ENCODE measurements at places on chromosomes 7 and 10.

DNA sequence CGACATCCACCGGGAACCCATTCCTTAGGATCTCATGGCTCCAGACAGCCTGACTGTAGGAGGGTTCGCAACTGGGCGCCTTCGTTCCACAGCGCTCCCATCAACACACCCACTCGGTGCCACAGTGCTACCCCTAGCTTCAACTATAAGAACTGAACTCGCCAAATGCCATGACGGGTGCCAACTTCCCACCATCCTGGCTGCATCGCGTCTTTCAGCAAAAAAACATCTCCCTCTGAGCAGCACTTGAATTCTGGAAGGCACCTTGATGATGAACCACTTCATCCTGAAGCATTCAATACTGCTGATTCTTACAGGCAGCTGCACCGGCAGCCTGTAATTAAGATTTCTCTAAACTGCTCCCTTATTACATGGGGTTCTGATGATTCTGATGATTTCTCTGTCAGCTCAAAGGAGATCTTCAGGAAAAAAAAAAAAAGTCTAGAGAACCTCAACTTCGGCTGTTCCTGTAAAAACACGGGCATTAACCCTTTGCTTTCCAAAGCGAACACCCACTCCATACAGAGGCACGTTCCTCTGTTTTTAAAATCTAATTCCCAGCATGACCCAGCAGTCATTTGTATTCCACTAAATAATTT is 1.3 kb downstream of the CYTH3 start:
- peak; percentile 44 for DNase-seq

DNA sequence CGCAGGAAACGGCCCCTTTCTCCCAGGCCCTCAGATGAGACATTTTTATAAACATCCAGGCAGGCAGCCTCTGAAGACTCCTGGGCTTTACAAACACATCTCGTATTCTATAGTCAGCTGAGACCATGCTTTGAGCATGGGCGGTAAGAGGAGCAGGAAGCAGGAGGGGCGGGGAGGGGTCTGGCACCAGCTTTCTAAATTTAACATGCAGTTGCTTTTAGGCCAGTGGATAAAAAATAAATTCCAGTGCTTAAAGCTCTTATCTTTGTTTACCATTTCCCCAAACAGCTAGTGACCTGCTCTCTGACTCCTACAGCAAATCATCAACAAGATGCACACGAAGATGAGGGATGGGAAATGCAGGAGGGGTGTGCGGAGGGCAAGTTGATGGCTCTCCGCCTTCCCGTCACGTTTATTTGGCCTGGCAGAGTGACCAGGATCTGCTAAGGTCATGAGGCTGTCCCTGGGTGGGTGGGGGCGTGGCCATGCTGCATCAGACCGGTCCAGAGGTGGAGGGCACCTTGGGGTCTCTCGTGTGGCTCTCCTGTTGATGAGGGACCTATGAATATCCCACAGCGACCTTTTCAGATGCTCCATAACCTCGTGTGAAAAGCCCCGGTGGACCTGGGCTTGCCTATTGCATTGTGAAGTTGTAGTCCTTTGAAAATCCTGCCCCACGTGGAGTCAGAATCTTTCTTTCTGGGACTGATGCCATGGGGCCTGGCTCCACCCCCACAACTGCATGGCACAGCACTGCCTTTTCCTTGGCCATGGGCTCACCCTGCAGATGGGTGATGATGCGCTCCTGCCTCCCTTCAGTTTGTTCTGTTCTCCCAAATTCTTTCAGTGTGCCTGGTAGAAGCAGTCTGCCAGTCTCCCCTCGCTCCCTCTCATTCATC is 67.5 kb downstream of the PARP12 start:
- DNase-seq: no peak

DNA sequence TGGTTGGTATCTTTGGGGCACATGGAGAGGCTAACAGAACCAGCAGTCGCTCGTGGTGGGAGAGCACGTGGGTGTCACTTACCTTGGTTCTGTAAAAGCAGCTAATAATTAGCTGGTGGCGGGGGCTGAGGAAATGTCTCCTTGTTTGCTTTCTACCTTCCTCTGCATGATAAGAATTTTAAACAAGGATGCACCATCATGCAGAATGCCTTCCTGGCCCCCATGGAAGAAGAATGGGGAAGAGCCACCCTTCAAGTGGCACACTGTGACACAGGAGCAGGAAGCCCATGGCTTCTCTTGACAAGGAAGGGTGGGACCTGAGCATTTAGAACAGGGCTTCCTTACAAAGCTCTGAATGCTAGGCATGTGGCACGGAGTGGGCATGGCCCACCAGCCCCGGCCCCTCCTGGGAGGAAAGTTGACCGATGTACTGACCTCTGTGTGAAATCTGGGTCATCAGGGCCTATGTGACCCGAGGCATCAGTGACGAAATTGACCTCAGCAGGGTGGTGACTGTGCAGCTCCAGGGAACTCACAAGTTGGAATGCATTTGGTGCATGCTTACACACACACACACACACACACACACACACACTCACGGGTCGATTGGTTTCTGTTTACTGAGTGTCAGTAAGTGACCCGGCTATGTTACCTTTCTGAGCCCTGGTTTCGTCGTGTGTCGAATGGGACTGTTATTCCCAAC is 116.9 kb upstream of the ANLN start:
- DNase-seq: no peak

DNA sequence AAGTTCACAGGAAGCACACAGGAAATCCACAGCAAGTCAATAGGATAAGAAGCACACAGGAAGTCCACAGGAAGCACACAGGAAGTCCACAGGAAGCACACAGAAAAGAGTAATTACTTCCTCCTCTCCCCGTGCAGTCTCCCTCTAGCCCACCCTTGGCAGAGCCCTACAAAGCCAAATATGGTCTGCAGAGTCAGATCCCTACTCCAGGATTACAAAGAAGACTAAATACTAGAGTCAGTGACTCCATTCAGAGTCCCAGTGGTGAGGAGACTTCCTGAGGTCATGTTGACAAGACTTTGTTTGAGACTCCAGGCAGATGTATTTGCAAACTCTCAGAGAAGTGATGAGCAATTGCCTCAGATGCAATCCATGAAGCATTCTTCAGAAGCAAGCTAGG is 398.6 kb upstream of the AUTS2 start:
- DNase-seq: no peak

DNA sequence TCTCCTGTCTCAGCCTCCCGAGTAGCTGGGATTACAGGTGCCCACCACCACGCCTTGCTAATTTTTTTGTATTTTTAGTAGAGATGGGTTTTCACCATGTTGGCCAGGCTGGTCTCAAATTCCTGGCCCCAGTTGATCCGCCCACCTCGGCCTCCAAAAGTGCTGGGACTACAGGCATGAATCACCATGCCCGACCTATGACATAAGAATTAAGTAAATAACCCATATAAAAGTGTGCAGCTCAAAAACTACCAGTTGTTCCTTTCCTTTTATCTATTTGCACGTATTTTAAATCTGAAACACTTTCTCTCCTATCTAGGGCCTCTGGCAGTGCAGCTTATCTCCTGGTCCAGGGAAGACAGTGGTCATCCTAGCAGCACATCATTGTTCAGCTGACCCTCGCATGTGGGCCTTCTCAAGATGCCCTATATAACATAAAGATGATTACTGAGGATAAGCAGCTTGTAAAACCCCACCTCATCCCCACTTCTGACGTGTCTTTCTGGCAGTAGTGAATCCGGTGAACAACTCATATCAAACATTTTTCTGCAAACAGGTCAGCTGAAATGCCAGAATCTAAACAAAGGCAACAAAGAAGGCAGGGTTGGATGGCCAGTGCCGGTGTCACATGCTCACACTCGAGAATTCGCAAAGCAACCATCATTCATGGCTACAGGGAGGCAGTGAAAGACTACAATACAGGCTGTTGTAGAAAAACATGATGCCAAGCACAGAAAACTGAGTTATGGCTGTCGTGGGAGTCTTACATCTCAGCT is 36.0 kb upstream of the KCNIP2 start:
- no peak for DNase-seq

DNA sequence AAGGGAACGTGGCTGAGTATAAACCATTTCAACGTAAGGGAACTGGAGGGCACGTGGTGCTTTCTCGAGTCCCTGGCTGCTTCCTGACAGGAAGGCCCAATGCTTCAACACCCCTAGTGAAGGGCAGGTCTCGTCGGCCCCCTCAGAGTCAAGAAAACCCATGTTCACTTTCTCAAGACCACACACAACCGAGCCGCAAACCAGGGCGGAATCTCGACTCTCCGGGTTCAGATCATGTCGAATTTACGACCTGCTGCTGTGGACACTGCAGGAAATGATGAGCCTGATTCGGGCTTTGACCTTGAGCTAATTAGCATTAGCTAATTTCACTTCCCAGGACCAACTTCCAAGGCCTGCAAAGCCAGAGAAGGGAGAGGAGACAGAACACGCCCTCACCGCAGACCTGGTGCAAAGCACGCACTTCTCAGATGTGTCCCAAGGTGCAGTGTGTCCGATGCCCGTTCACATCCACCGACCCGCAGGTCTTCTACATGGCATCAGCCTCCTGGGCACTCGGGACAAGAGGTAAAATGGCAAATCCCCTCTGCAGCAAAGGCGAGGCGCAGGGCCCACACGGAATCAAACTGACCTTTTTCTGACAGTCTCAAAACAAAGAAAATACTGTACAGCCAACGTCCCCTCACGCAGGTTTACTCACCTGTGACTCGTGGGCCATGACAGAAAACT is 94.7 kb downstream of the DIP2C start:
- DNase-seq: no peak

DNA sequence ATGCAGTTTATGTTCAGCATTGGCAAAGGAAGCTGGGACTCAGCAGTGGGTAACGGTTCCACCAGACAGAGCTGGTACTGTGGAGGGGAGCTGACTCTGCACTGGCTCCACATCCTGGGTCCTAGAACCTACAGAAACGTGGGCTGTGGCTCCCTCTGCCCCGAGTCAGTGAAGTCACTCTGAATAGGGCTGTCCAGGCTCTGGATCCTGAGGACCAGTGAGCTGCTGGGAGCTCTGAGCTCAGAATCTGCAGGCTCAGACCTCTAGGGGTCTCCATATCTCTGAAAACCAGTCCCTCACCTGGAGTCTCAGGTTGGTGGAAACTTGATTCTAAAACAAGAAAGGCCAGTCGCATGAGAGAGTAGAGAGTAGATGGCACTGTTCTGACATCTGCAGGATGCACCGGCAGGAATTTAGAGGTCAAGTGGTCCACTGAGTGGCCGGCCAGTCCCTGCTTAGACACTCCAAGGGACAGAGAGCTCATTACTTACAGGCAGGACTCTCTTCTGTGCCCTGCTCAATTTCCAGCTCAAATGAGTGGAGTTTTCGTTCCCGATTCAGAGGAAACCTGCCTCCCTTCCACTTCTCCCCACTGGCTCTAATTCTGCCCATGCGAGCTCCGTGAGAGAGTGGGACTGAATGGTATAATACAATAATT is 18.6 kb downstream of the NPFFR1 start:
- DNase-seq: no peak

- DNase-seq: no peak
Measured at GRCh38 chr7:158252837-158253669, 334.6 kb downstream of the PTPRN2 start.

DNA sequence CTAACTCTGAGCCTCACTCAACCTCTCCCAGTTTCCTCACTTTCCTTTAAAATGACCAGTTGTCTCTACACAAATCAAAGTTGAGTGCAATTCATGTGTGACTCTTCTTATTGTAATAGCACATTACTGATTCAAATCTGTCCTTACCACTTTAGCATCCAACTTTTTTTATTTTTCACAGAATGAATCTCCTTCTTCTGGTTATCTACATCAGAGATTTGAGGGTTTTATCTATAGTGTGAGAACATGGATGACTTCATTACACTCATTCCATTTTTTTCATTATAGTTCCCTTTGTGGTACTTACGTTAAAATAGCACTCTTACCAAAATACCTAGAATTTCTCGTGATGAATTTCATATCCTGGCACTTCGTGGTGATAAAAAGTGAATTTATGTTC is 43.3 kb downstream of the RTKN2 start:
- no peak for DNase-seq

GRCh38 chr7:118194571-118194970 is 10.6 kb downstream of the LSM8 start:
- DNase-seq: no peak

DNA sequence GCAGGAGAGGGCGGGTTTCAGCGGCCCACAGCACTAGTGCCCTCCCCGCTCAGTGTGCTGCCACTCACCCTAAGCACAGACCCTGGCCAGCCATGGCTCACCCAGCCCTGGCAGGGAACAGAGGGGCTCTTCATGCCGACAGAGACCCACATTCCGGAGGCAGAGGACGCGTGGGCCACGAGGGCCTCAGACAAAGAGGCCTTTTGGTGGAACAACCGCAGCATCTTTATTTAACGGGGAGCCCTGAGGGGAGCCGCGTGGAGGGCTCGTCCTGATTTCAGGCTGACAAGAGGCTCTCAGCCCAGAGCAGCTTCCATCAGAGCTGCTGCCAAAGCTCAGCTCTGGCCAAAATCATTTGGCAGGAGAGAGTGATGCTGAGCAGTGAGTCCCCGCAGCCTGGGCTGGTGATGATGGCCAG is 127.8 kb downstream of the SH3PXD2A start:
- DNase-seq: no peak

DNA sequence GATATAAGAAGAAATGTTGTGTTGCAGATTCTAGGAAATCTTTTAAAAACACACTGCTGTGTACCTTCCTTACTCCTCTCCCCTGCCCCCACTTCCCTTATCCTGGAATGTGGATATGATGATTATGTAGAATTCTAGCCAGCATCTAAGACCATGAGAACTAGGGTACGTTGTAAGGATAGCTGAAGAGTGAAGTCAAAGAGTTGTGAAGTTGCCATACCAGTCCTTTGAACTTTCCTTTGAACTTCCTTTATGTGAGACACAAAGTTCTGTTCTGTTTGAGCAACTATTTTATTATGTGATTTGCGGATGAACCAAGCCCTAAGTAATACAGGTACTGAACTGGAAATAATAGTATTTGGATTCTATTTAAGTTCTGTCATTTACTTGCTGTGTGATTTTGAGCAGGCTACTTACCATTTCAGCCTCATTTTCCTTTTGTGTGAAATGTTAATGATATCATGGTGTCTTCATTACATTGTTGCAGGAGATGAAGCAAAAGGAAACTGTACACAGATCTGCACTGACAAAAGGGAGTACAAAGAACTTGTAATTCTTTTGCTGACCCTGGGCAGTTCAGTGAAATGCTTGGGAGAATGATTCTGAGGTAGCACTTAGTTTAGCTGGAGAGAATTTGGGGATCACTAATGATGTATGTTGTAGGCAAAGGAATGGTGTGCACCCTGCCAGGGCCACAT is 31.4 kb downstream of the RPA3 start:
- DNase-seq: no peak

DNA sequence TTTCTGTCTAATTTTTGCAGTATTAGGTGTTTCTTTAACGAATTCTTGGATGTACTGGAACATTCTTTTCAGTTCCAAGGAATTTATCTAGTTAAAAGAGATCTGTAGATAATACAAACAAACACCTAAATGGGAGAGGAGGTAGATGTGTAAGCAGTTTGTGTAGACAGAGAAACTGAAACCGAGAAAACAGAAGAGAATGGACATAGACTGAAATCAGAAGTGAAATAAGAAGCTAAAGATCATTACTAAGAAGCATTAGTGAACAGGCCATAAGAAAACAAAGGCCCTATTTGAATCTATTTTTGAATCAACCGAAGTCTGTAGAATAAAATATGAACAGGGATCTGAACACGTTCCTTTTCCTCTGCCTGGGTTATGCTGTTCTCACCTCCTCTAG is 26.5 kb upstream of the TMEM229A start:
- DNase-seq: no peak
